ENCODE measurements at places on chromosomes 2 and 18.
A peak's percentile ranks its signal among the peaks of the same experiment; 100 is the strongest.

- DNase-seq: no peak
These were observed 237.3 kb upstream of the KLHL14 start for GRCh38 chr18:33010149-33010548.

- no peak for DNase-seq
These were observed 210.3 kb downstream of the CLIP4 start for GRCh38 chr2:29325544-29325943.

DNA sequence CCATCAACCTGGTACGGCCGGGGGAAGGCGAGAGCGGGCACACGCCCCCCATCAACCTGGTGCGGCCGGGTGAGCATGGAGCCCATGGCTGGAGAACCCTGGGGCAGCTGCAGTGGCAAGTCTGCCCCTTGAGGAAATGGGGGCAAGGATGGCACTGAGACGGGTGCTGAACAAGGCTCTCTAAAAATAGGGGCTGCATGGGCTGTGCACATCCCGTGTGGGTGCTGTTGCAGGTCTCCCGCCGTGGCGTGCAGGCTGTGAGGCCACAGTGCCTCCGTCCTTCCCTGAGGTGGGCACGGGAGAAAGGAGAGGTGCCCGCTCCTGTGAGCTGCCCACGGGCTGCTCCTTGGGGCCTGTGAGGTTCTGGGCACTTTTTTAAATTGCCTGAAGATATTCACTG lies 99.2 kb downstream of the NFATC1 start:
- no peak for DNase-seq

GRCh38 chr2:201765799-201766198 lies 14.9 kb downstream of the ALS2 start:
- DNase-seq: no peak

DNA sequence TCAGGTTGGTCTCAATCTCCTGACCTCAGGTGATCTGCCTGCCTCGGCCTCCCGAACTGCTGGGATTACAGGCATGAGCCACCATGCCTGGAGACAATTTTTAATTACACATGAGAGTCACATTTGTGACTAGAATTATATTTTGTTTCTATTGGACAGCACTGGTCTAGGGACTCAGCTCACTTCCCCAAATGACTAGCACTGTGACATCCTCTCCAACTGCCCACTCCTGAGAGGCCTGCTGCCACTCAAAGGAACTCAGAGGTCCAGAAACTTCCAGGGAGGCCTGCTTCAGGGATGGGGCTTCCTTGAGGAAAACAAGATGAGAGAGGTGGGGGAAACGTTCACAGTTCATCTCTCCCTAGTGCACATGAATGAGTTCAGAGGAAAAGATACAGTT lies 29.5 kb downstream of the TMEM163 start:
- no peak for DNase-seq

GRCh38 chr2:191030521-191031154 lies 16.7 kb upstream of the STAT1 start:
- DNase-seq: peak; percentile 21

- no peak for DNase-seq
These were observed at the start of gene TWIST2 for GRCh38 chr2:238847841-238848690. Gene TWIST2 (plus strand): TSS chr2:238848085. CDS start chr2:238848216, 131 bp downstream.

DNA sequence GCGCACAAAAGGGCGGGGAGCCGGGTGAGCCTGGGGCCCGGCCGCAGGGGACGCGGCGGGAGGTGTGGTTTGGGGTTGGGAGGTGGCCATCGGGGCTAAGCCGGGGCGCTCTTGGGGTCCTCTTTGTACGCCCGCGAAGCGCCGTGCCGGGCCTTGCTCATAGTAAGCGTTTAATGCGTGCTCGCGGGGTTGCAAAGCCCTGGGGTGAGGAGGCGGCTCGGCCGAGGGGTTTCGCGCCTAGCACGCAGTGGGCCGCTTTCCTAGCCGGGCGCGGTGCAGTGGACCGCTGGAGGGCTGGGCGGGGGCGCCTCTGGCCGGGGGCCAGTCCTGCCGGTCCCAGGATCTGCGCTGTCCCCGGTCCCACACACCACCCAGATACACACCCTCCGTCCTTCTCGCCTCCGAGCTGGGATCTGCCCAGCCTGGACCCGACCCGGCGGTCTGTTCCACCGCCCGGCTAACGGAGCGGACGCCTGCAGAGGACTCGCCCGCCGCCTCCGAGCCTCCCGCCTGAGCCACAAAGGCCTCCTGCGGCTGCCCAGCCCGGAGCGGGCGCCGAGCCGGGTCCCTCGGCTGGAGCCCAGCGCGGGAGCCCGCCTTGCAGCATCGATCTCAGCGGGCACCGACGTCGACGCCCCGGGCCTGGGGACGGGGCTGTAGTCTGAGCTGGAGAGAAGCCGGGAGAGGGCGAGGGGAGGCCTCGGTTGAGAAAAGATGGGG lies 564 bp downstream of the DPYSL5 start:
- peak; percentile 17 for DNase-seq

- peak; percentile 49 for DNase-seq
These were observed 834 bp upstream of the BUB1 start for GRCh38 chr2:110678457-110679336.

GRCh38 chr2:172285010-172285621 lies 142.3 kb upstream of the ITGA6 start:
- no peak for DNase-seq

- DNase-seq: no peak
These were observed 55.2 kb downstream of the METTL4 start for GRCh38 chr18:2515908-2516625.

- no peak for DNase-seq
These were observed 20.6 kb downstream of the ITGA6 start for GRCh38 chr2:172447811-172448493.

DNA sequence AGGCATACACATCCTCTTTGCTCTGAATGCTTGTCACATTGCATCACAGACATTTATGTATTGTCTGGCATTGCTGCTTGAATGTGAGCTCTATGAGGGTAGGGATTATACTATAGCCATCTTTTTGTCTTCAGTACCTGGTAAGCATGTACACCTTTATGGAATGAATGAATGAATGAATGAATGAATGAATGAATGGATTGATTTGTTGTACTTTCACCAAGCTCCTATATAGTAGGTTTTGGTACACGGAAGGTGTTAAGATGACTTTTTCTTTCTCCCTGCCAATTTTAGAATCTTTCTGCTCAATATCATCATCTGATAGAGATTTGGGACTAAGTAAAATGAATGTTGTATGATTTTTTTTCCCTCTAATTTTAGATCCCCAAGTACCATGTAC lies 13.5 kb downstream of the LTBP1 start:
- DNase-seq: no peak

- DNase-seq: no peak
These were observed 55.2 kb downstream of the RASGRP3 start for GRCh38 chr2:33531549-33532059.

- no peak for DNase-seq
These were observed 134.0 kb downstream of the CTIF start for GRCh38 chr18:48672671-48673340.

- no peak for DNase-seq
These were observed 1080.8 kb upstream of the DDX18 start for GRCh38 chr2:116733699-116734098.

DNA sequence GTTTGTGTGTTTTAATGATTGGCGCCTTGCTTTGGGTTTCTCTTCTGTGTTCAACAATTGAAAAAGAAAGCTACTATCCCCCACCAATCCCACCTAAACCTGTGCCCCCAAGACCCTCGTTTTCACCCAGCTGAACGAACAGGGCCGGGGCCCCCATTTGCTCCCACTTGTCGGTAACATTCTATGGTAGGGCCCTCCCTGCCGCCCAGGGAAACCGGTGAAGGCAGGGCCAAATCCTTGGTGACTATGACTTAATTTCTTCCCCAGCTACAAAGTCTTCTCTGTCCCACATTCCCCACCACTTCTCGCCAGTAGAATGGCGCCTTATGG lies 598 bp upstream of the SNRNP200 start:
- DNase-seq: no peak

DNA sequence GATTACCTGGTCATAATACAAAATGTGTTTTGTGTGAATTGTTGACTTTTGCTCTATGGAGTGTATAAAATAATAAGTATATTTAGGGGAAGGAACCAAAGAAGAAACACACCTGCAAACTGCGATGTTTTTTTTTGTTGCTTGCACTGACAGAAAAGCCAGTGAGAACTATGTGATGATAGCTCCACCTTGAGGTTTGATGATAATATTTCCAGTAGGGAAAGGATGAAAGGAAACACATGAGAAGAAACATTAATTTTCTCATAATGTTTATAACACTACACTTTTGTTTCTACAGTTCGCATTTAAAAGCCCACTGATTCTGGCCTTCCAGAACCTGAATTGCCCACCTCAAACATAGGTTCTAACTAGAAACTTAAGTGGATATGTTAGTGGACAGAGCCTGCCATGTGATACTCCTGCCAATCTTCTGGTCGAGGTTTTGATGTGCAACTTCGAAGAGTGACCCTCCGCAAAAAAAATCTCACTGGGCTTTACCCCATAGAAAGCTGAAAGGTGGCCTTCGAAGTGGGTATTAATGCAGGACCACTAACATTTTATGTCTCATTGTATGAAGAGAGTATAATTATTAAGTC lies 476.4 kb upstream of the SPHKAP start:
- DNase-seq: no peak

DNA sequence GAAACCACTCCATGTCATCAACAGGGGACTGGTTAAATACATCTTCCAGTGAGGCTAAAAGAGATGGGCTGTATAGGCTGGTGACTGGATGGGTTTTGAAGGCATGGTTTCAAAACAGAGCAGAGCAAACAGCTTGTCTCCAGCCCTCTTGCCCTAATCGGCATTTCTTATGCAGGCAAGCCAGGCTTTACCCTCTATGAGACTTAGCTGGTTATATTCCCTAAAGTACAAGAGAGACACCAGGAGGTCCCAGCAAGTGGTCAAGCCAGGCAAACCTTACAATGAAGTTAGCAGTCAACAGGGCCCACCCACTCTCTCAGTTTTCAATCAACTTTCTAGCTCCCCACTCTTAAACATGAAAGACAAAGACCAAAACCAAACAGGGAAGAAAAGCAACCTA lies 19.0 kb downstream of the OSBPL1A start:
- DNase-seq: no peak

DNA sequence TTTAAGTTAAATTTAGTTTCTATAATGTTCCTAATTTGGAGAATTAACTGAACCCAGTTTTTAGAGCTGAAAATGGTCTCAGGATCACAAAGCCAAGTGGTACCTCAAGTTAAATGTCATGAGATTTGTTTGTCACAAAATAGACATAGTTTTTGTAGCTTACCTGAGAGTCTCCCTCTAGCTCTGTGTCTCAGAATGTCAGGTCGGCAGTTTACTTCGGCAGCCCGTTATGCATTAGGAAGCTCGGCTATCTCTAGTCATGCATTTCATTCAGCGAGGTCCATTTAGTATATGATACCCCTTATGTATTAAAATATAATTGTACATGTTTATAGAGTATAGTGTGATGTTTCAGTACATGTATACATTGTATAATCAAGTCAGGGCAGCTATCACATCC lies 155.6 kb downstream of the EML6 start:
- no peak for DNase-seq

GRCh38 chr2:50627505-50627904 lies 404.4 kb downstream of the NRXN1 start:
- no peak for DNase-seq

DNA sequence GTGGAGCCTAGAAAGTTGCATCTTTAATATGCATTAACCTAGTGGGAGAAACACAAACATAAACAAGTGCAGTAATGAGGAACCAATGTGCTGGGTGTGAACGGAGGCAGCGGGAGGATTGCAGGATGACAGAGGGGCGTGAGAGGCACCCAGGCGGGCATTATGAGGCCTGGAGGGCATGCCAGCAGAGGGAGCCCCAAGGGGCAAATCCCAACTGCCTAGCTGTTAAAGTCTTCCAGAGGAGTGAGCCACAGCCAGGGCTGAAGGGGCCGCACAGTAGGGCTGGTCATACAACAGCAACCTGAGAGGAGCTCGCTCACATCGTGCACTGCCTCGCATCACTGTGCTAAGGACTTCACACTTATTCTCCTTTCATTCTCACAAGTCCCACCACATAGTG lies 13.3 kb upstream of the PRELID3A start:
- no peak for DNase-seq

GRCh38 chr2:42913280-42913878 lies 121.0 kb upstream of the HAAO start:
- DNase-seq: no peak

DNA sequence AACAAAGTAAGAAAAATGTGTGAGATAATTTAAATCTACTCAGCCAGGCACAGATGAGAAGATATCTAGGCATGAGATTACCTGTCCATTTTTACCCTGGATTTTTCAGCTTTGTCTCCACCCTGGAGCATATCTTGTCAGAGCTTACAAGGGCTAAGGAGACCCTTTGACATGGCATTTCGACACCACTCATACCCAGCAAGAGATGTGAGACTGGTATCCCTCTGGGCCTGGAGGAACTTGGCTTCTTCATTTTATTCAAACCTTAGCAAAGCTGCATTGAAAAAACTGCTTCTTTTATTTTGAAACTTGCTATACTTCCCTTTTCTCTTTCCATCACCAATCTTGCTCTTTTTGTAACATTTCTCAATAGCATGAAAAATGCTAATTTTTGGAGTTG lies 194.9 kb upstream of the HNMT start:
- no peak for DNase-seq

DNA sequence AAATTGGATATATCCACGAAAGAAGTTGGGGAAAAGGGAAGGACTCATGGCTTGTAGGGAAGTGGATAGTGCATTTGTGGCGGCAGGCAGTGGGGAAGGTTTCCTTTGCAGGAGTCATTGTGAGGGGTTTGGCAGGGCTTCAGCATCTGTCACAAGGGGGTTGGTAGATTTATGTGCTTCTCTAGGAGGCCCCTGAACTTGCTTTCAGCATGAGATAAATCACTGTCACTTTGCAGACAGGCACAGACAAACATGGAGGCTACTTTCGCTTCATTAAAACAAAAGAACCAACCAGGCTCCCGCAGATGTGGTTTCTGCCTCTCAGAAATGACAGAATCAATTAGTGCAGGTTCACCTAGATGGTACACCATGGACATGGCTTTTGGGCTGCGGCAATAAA lies 340.7 kb downstream of the TGIF1 start:
- no peak for DNase-seq

Data from stimulated activated naive CD4-positive, alpha-beta T cell (primary cell).